ENCODE measurements at places on chromosomes 2 and 18.

GRCh38 chr2:110157153-110157793 is 41.7 kb upstream of the MALL start:
- no peak for DNase-seq

DNA sequence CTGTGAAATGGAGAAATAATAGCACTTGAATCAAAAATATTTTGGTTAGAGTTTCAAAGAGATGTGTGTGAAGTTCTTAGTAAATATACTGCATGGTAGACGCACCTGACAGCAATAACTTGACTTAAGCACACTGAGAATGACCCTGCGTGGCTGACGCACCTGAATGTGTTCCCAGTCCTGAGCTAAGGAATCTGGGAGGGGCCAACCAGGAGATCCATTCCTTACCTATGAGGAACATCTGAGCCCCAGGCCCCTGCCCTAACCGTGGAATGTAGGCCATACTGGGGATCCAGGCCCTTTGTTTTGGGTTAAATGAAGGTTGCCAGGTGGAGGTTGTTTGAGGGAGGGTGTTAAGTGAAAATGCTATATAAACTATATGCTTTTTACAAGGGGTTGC is 284.4 kb downstream of the RBM43 start:
- DNase-seq, result no peak

DNA sequence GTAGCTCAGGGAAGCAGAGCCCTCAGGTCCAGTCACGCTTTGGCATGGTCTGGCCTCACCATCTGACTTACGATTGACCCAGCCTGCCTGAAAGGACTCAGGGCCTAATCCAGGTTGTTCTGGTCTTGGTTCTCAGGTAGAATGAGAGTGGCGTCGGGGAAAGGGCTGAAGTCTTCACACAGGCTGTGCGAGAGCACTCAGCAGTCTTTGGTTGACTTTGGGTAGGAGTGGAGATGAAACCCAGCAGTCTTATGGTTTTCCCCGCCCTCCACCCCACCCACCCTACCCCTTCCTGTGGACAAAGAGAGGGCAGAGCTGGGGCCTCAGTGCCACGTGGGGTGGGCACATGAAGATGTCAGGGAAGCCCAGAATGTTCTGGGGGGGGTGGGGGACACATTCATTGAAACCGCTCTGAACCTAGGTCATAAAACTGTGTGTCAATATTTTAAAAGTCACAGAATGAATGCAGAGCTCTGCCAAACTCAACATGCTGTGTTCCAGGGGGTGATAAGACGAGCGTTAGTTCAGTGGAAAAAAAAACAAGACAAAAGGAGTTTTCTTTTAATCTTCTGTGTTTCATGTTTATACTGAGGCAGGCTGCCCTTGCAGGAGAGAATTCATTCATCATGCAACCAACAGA is 58.6 kb upstream of the ALPP start:
- no peak for DNase-seq

DNA sequence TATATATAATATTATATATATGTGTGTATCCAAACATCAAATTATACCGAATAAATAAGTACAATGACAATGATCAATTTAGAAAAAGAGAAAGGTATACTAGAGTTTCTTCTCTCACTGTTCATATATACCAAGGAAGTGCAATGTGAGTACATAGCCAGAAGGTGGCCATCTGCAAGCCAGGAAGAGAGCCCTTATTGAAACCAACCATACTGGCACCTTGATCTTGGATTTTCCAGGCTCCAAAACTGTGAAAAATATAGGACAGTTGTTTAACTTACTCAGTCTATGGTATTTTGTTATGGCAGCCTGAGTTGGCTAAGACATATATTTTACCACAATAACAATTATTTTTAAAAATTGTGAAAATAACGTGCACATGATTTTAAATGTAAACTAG is 1490.2 kb upstream of the SLC39A10 start:
- no peak for DNase-seq

GRCh38 chr2:241991299-241991698 is 121.8 kb downstream of the RTP5 start:
- no peak for DNase-seq

GRCh38 chr2:43169099-43169945 is 57.1 kb downstream of the ZFP36L2 start:
- DNase-seq, result no peak

GRCh38 chr18:33699372-33699771 is 121.4 kb downstream of the ASXL3 start:
- DNase-seq, result no peak

- no peak for DNase-seq
Observed at GRCh38 chr2:187129868-187130267, 280.9 kb upstream of the ZSWIM2 start.

DNA sequence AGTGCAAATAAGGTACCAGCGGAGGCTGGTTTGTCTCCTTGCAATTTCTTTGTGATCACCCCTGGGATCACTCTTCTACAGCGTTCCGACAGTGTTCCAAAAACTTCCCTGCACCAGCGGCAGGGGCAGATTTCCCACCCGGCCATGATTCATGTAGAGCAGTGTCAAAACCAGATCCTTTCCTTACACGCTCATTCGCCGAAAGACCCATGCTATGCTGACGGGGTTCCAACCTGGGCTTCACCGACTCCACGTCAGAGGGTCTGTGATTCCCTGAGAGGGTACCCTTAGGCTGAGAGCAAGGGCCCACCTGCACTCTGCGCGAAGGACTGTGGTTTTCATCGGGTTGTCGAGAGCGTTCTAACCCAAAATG is 423 bp upstream of the TTC27 start:
- no peak for DNase-seq

DNA sequence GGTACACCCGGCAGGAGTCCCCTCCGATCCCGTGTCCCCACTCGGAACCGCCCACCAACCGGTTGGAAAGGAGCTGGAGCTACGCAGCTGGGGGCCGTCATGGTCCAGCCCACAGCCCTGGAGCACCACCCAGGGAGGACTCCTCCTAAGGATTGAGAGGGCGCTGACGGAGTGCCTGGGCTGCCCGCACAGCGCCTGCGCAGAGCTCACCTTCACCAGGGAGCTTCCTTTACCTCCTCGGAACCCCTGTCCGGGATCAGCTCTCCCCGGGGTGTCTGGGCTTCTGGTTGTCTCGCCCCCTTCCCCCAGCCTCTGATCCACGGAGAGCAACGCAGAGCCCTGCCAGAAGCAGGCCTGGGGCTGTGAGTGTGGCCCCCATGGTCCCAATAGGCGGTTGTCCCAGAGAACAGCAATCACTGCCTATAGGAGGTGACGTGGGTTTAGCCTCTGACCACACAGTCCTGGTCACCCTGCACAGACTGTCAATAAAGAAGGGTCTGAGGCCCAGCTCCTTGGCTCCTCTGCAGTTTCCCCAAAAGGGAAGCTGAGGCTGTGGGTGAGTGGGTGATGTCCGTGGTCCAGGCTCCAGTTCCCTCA is 14.6 kb downstream of the ALPG start:
- DNase-seq, result no peak

GRCh38 chr2:234211797-234212196 is 161.3 kb downstream of the SPP2 start:
- no peak for DNase-seq

DNA sequence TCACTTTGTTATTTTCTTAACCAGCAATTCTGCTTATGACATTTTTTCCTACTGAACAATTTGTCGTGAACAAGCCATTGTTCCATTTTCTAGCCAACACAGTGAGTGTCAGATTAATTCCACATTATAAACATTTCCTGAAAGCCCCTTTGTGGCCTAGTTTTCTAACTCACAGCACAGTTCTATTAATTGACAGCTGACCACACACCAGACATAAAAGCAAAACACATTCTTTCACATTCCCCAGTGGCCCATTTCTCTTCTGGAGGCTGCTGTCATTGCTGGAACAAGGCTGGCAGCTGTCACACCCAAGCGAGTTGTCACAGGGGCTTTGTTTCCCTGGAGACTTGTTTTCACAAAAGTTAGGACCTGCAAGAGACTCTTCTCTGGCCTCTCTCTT is 50.7 kb downstream of the RNF152 start:
- no peak for DNase-seq

GRCh38 chr18:13028869-13029268 is 37.7 kb downstream of the CEP192 start:
- no peak for DNase-seq

DNA sequence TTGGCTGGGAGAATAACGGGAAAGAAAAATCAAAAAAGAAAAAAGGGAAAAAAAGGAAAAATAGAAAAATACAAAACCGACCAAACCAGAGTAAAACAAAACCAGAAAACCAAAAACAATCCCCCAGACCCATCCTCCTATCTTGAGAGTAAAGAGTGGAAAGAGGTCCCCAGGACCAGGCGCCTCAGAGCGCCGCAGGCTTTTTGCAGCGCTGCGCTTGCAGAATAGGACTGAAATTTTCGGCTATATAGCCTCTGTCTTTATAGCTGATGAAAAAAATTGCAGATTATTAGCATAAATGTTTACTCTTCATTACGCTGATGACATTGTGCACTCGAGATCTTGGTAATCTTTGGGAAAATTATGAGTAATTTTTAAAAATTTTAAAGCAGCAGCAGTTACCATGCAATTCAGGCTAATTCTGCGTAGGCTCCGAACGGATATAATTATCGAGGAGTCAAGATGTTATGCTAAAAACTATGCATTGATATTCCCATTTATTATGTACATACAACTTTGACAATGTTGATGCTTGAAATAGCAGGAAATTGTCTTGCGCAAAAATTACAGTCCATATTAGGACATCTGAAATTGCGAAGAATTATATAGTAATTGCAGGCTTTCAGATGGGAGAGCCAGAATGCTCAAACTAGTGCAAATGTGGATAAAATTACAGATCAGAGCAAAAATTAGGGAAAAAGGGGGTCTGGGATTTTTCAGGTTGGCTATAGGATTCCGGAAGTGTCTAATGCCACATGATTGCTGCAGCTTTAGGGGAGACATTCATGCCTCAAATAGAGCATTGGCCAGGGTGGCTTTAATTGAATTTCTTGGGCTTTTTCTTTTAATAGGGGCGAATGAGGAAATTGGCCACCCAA is 8.3 kb downstream of the DLX1 start:
- DNase-seq, result no peak

DNA sequence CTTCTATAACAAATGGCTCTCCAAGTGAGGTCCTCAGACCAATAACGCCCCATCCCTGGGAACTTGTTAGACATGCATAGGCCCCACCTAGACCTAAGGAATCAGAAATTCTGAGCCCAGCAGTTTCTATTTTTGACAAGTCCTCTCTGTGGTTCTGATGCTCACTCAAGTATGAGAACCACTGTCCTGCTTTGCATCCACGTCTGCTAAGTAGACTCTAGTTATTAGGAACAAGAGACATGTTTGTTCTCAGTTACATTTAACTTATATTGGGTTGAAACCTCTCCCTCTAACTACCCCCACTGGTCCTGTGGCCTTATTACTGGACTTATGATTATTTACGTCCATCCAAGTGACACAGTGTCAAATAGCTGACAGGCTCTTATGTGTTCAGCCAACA is 70.3 kb downstream of the TMEM17 start:
- no peak for DNase-seq

GRCh38 chr2:232761301-232761907 is 15.0 kb downstream of the KCNJ13 start:
- no peak for DNase-seq

DNA sequence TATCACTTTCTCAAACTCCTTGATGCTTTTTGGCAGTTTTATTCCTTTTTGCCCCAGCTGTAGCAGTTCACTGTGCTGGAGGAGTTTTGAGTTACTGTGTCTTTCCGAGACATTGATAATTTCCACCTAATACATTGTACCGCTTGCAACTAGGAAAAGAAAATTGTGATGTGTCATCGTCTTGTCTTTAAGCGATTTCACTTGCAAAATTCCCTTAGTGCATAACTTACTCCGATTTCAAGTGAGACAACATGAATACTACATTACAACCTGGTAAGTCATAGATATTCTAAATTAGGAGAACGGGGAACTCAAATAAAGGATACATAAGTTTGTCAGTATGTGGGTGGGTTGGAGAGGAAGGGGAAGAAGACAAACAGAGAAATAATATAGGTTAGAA is 340.5 kb upstream of the KYNU start:
- DNase-seq, result no peak

DNA sequence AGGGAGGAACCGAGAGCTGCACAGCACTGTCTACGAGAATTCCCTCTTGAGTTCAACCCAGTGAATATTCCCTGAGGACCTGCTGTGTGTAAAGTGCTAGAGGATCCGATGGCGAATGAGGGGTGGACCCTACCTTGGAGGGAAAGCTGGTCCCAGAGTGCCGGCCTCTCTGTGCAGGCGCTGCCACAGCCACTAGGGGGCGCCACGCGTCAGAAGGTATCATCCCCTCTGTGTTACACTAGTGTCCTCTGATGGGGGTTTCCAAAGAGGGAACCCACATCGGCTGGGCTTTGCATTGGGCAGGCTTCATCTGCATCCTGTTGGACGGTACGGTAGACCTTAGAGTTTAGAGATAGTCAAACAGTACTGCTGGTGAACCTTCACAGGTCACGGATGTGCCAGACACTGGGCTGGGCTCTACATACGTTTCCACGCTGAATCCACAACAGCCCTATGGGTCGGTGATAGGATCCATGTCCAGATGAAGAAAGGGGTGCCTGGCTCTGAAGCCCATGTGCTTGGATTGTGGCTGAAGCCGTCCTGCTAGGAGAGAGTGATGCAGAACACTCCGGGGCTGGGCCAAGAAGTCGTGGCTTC is 39.0 kb downstream of the COA5 start:
- DNase-seq, result peak; percentile 36

- DNase-seq, result no peak
Observed at GRCh38 chr2:205776139-205776538, 93.8 kb downstream of the NRP2 start.

DNA sequence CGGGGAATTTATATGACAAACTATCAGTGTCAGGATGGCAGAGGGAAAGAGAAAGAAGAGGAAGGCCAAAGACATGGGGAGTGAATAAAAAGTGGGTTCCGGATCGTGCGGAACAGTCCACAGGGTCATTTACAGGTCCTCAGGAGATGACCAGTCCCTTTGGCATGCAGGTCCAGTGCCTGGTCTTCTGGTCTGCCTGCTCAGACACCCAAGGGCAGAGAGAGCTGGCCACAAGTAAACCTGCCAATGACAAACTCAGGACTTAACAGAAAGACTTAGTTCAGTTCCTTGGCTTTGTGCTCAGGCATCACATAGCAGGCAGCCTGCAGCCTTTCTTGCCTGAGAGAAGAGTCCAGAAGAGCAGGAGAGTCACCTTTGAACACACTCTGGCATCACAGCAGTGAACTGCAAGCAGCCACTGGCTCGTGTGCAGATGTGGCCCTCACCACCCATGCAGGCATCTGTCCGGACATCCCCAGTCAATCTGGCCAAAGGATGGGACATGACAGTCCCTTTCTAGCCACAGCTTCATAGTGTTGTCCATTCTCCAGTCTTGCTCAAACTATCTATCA is 14.0 kb downstream of the TMEM127 start:
- no peak for DNase-seq

DNA sequence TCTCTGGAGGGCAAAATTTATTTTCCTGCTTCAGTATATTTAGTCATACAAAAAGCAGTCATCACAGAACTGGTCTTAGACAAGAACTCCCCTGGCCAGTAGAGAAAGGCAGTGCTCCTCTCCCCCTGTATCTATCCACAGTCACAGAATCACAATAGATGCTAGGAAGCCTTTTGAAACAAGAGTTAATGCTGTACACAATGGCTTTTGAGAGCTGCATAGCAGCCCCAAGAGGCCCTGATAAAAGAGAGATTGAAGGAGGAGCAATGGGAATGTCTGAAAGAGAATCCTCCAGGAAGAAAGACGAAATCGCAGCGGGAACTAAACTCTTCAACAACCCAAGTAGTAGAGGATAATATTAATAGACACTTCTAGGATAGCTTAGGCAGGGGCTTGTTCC is 330.2 kb downstream of the RBM43 start:
- no peak for DNase-seq

- no peak for DNase-seq
Observed at GRCh38 chr2:189144700-189145211, 34.8 kb downstream of the COL5A2 start.

- DNase-seq, result no peak
Observed at GRCh38 chr2:146412625-146413024, 1432.2 kb upstream of the ACVR2A start.
